ENCODE measurements at places on chromosomes 6 and 20.

- no peak for DNase-seq
Observed at GRCh38 chr6:54291146-54291545, 17.1 kb upstream of the TINAG start.

GRCh38 chr6:87487555-87487954 is 14.8 kb downstream of the SLC35A1 start:
- DNase-seq = no peak

GRCh38 chr6:129653229-129653628 is 56.7 kb downstream of the ARHGAP18 start:
- no peak for DNase-seq

DNA sequence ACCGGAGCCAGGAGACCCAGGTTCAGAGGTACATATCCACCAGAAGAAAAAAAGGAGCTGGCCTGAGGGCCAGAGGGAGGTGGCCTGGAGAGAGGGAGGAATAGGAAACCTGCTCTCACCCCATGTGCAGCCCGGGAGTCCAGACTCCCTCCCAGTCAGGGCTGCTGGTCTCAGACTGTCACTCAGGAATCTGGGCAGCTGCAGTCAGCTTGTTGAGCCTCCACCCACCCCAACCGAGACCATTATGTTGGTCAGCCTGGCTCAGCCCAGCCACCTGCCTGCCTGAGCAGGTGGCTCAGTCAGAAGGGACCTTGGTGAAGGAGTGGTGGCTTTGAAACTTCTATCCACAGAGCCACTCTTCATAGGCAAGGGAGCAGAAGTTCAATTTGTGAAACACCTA is 53.3 kb upstream of the EPB41L1 start:
- no peak for DNase-seq

DNA sequence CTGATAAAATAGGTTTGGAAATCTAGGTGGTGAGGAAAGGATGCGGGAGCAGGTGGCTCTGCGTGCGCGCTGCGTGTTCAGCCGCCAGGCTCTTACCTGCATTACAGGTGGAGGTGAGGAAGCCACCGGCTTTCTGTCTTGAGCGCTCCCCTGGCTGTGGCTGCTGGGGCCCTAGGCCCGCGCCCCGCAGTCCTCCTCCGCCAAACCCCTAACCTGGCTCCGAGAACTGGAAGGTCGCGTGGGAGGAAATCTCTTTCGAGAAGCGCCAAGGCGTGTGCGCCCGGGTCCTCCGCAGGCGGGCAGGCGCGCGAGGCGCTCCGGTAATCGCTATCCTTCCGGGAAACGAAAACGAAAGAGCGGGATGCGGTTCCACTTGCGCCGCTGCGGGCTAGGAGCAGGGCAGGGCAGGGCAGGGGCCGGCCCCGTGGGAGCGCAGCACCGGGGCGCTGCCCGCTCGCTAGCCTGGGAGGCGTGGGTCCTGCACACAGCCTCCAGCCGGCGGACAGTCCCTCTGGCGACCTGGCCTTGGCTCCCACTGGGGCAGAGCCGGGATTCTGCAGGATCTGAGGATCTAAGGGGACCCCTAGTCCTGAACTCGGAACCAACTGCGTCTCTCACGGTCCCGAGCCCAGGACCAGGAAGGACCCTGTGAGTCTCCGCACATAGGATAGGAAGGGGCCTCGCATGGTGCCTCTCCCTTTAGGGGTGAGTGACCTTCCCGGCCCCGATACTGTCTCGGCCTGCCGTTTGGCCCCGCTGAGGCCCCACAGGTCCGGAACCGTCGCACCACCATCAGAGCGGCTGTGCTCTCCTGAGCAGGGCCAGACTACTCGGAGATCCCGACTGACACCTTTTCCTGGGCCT is at the start of gene ETV7:
Gene ETV7, minus strand, starts transcription at position 230 of the 864 bp plus-strand sequence. Its CDS starts 128 bp downstream, at position 102.
- DNase-seq = no peak

DNA sequence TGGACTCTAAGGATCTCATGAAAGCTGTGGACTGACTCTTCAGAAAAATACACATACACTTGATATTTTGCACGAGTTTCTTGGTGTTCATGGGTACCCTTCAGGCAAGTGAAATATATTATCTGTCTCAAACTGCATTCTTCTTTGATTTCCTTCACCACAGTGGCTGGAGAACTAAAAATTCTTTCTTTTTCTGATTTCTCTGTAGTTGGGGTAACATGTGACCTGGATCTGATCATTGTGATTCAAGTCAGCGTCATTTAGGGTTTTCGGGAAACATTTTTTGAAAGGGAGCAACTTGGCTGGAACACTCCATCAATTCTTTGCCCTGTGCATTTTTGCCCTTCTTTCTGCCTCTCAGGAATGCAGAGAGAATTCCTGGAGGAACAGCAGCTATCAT is 205.8 kb downstream of the OR2B2 start:
- no peak for DNase-seq

DNA sequence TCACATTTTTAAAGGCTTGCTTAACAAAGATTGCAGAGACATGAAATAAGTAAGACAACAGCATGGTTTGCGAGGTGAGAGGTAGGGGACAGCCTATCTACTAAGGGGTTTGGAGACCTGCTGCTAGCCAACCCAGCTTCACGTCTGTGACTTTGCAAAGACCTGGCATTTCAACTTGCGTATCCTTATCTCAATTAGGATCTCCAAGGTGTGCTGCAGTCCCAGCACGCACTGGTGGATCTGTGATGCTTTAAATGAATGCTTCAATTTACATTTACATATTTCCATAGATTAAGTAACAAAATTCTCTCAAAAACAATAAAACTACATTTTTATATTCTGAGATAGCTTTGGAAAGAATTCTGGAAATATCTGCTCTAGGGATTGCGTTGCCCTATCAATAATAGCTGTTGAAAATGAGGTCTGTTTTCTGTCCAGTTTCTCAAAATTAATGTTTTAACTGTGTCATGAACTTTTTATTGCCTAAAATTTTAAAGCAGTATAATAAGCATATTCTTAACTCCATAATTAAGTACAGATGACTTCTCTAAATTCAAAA is 124.4 kb upstream of the EDN1 start:
- DNase-seq = no peak

- DNase-seq = no peak
Observed at GRCh38 chr6:31676322-31676903, 4.5 kb downstream of the LY6G5C start.

- no peak for DNase-seq
Observed at GRCh38 chr6:3357678-3358077, 98.9 kb downstream of the PSMG4 start.

- DNase-seq = no peak
Observed at GRCh38 chr6:30893666-30894065, 9.3 kb downstream of the DDR1 start.

- DNase-seq = no peak
Observed at GRCh38 chr6:43951063-43951755, 176.0 kb downstream of the MRPL14 start.

GRCh38 chr20:5621305-5621704 is 128.9 kb upstream of the SHLD1 start:
- DNase-seq = no peak

DNA sequence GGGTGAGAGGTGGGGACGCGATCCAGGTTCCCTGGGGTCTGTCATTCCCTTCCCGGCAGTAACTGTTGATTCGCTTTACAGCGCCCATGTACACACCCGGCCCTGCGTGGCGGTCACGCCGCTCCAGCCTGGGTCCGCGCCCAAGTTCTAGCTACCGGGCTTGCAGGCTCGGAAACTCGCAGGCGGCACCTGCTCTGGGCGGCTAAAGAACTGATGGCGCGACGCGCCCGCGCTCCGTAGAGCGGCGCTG is 1.4 kb upstream of the POU3F2 start:
- DNase-seq = no peak

DNA sequence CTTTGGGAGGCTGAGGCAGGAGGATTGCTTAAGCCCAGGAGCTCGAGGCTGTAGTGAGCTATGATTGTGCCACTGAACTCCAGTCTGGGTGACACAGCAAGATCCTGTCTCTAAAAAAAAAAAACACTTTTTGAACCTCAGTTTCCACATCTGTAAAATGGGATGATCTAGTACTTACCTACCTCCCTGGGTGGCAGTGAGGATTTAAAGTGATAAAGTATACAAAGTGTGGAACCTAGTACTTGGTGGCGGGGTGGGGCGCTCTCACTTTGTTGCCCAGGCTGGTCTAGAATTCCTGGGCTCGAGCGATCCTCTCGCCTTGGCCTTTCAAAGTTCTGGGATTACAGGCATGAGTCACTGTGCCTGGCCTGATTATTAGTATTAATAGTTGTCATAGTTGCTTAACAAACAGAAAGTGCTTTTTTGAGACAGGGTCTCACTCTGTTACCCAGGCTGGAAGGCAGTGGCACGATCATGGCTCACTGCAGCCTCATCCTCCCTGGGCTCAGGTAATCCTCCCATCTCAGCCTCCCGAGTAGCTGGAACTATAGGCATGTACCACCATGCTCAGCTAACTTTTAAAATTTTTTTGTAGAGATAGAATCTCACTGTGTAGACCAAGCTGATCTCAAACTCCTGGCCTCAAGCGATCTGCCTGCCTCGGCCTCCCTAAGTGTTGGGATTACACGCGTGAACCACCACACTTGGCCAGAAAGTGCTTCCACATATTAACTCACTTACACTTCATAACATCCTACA is 7.0 kb upstream of the PLTP start:
- no peak for DNase-seq

Measured in activated CD4-positive, CD25-positive, alpha-beta regulatory T cell (primary cell).